Left ventricle myocardium inferior (tissue), 1 donor: ENCODE measurements at places on chromosomes 7 and 10. TPM values are rescaled to one million over a fixed set of nuclear protein-coding genes. Genes with fewer than 3 reads are reported as not detected.

The VAX1 gene
- total RNA-seq = not detected

The CRYGN gene
- 0.41 TPM for total RNA-seq

DNA sequence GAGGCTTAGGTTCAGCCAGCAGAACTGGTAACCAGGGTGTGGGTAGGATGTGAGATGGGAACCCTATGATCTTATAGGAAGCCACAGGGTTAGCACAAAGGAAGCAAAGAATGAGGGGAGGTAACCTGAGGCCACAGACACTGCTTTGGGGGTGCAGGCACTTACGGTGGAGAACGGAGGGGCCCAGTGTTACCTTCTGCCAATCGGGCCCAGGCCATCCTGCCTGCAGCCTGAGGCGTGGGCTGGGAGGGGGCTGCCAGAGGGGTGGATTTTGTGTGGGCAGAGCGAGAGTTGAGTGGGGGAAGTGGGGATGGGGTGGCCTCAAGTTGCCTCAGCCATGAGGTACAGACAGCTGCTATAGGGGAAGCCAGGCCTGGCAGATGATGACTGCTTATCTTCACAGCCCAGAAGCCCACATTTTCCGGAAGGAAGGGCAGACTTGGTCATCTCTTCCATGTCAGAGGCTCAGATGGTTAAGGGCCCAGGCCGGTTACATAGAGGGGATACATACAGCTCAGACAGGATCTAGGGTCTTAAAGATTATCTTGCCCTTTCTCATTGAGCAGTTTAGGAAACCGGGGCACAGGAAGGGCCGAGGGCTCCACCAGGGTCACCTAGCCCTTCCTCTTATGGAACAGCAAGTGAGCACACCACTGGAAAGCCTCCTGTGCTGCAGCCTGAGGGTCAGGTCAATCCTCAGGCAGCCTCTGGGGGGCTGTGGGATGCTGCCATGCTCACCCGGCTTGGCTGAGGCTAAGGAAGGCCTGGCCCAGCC, 24.4 kb upstream of the VSIR start:
- H3K36me3 ChIP-seq = no peaks in the 10 kb centered on the region
- no peak overlapping the region for H3K27ac ChIP-seq
- H3K4me1 ChIP-seq = no peaks in the 10 kb centered on the region

DNA sequence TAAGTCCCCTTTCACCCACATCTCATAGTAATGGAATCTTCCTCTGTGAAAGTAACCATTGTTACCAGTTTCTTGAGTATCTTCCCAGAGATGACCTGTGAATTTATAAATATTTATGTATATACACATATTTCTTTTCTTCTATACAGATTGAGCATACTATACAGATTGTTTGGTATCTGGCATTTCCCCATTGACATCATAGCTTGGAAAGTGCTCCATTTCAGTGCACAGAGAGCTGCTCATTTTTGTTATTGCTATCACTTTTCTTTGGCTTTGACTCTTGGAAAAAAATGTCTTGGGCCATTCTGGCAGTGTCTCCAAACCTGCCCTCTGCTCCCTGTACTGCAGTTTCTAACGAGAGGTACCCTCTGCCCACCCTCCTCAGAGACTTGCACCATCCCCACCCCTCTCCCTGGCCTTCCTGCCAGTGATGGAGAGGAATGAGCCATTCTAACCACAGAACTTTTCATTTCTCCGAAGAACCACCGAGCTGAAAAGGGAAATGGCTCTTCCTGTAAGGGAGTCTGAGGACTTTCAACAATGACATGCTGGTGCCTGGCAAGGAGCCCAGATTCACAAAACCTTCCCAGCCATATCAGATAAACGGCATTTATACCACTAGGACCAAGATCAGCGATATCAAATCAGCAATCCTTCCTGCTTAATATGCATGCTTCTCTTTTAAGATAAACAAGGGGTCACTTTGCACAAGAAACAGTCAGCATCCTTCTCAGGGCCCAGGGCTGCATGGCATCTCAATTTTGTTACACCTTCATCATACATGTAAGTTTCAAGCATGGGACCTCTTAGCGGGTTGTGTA, 19.7 kb upstream of the CCSER2 start:
- no peaks in the 10 kb centered on the region for H3K36me3 ChIP-seq
- peaks cover 17% of the 10 kb centered on the region for H3K4me1 ChIP-seq
- H3K27me3 ChIP-seq = no peaks in the 10 kb centered on the region

The MCM10 gene
- total RNA-seq = 0.08 TPM

GRCh38 chr7:52197221-52197620, 838.2 kb upstream of the POM121L12 start:
- H3K4me1 ChIP-seq = no peaks in the 10 kb centered on the region
- H3K4me3 ChIP-seq = no peak overlapping the region
- no peak for DNase-seq
- H3K36me3 ChIP-seq = no peaks in the 10 kb centered on the region

- H3K4me1 ChIP-seq = no peaks in the 10 kb centered on the region
- no peaks in the 10 kb centered on the region for H3K36me3 ChIP-seq
- H3K27ac ChIP-seq = no peak overlapping the region
- no peak overlapping the region for H3K4me3 ChIP-seq
- no peak for DNase-seq
These were observed 122.9 kb upstream of the PPP2R2D start for GRCh38 chr10:131777921-131778320.

The PROSER2 gene
- total RNA-seq = 0.52 TPM
